RKO (cell line): ENCODE measurements at places on chromosomes 2 and 18.

GRCh38 chr18:59617468-59617932 is 79.7 kb downstream of the CCBE1 start:
- no peak for DNase-seq

- DNase-seq: peak; percentile 81
Observed at GRCh38 chr18:9771261-9771976, 63.3 kb downstream of the RAB31 start.

DNA sequence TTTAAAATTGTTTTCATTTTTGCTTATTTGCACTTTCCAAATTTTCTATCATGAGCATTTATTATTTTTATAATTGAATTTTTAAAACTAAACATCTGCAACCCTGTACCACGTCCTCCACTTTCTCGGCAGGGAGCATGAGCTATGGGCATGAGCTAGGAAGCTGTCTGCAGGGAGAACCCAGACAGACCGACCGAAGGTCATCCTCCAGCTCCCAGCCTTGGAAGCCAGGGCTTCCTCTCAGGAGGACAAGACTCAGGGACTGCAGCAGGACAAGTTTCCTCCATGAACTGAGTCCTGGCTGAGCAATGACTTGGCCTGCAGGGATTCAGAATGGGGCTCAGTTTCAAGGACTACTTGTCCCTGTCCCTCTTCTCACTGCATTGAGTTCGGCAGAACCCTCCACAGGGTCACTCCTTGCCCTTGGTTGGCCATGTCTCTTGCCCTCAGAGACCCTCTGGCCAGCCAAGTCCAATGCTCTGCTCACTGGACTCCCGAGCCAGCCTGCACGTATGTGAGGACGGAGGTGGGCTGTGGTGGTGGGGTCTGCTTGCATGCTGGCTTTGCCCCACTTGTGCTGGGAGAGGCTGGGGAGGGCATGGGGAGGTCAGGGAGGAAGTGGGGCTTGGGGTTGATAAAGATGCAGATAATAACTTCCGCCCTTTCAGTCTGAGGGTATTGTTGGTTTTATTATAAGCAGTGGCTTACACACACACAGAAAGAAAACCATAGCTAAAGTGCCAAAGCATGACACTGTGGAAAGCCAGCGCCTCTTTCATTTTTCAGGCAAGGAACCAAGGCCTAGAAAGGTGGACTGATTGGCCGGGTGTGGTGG is 6.6 kb downstream of the NMUR1 start:
- DNase-seq: no peak

- DNase-seq: no peak
Observed at GRCh38 chr2:193332941-193333340, 1138.2 kb upstream of the TMEFF2 start.

- DNase-seq: no peak
Observed at GRCh38 chr18:46274266-46274665, 170.1 kb downstream of the HAUS1 start.

DNA sequence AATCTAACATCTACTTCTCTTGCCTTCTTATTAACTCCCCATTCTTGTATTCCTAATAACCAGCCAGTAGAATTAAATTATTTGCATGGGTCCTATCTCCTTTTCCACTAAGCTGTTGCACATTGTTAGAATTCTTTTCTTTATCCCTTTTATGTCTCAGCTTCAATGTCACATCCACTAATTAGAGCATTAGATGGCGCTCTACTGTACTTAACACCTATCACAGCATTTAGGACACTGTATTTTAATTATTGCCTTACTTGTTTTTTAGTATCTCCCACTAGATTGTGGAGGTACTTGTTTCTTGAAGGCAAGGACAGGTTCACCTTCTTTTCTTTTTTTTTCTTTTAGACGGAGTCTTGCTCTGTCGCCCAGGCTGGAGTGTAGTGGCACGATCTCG is 3.8 kb downstream of the LIPT1 start:
- no peak for DNase-seq

DNA sequence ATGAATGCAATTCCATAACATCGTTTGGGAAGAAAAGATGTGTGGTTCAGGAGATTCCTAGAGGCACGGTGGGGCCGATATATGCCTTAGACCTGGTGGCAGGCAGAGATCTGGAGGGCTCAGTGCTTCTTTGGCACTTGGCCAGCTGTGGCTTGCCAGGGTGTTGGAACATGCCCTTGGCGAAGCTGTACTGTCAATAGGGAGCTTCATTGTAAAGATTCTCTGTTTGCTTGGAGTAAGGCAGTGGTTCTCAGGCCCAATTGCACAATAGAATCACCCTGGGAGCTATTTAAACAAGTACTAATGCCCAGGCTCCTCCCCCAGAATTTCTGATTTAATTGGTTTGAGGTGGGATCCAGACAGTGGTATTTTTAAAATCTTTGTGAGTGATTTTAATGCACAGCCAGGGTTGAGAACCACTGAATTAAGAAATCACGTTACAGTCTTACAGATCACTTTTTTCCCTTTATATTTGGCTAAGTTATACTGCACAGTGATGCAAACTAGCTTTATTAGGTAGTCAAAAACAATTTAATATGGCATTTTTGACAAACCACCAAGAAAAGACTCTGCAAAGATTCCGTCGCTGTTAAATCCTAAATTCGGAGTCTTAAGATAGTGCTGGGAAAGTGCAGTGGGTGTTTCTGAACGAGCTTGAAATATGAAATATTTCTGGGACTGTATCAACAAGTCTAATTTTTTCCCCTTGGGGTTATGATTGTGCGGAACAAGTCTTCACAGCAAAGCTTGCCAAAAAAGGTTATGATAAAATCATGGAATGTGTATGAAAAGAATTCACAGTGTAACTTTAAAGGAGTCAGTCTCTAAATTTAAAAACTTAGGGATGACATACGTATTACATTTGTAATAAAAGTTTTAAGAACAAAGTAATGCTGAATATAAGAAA is 78.0 kb downstream of the CRIM1 start:
- DNase-seq: no peak

DNA sequence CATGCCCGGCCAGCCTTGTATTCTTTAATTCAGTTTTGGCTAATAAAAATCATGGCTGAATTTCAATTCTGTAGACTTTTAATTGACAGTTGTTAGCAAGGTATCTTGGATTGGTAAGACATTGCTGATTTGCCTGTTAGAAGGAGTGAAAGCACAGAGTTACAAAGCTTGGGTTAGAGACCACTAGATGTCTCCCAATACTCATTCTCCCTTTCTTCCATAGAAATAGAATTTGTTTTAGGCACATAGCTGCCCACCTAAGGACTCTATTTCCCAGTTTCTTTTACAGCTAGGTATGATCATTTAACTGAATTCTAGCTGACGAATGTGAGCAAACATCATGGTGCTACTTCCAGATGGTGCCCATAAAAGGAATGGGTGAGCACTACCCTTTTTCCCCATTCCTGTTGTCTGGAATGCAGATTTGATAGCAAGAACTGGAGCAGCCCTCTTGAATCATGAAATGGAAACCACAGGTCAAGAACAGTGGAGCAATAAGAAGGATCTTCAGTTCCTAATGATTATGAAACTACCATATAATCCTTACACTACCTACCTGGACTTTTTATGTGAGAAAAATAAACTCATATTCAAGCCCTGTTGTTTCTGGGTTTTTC is 17.5 kb downstream of the PECR start:
- no peak for DNase-seq

GRCh38 chr18:23201741-23202140 is 66.5 kb downstream of the CABLES1 start:
- DNase-seq: no peak

GRCh38 chr2:187769437-187769836 is 215.2 kb upstream of the TFPI start:
- DNase-seq: no peak
